Stimulated activated CD4-positive, alpha-beta T cell treated with anti-CD3 and anti-CD28 coated beads, Interleukin-1b, Interleukin-23, amount 100 ng/mL, for 48 hours (primary cell): ENCODE measurements at places on chromosomes 13 and 19.

- no peak for DNase-seq
These were observed 70.0 kb downstream of the ZNF568 start for GRCh38 chr19:36986131-36986530.

DNA sequence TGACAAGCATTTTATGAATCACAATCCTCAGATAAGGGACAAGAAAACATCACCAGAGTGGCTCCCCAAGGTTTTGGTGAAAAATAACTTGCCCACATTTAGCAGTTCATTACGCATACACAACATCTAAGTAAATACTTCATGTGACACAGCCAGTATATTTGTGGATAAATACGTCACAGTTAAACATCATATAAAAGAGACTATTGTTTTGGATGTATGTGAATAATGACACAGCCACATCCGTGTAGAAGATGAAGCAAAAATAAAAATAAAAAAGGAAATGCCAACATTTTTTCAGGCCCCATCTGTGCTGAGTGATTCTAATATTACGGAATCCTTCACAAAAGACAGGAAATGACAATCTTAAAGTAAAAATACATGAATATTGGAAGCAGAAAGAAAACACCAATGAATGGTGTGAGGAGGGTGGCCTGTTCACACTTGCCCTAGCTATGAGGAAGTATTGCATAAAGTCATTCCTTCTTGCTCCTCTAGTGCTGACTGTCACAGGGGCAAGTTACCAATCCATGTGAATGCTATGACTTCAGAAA lies 457.1 kb downstream of the KLF12 start:
- no peak for DNase-seq

DNA sequence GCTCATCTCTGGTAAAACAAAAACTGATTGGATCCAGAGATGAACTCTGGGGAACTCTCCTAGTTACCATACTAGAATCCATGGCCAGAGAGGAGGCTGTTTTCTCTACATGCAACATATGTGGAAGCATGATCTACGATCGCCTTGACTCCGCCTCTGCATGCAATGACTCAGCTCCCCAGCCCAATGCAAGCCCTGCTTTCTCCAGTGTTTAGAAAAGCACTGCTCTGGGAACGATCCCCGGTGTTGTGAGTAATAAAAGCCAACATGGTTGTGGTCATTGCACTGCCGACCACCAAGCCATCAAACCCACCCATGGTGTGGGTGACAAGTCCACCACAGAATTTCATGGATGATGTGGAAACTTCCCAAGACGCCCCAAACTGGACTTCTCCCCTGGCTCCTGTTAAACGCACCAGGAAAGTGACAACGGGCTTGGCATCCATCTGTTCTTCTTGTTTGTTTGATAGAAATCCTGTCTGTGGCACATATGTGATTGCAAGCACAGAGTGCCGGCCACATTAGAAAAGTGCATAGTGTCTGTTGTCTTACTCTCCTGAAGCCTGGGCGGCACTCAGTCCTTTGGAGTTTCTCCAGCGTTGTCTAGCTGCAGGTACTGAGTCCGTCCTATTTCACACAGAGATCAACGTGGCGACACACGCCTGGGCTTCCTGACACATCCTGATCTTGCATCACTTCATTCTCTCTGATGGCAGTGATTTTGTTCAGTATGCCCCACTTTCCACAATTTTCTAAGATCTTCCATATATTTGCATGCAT lies 36.4 kb upstream of the VSTM2B start:
- no peak for DNase-seq

- DNase-seq = no peak
These were observed 65.0 kb downstream of the COG3 start for GRCh38 chr13:45529758-45530157.

GRCh38 chr19:42152910-42153671 lies 20.8 kb upstream of the POU2F2 start:
- DNase-seq = no peak

GRCh38 chr13:23567906-23568460 lies 2.2 kb upstream of the TNFRSF19 start:
- no peak for DNase-seq

- no peak for DNase-seq
These were observed 1.3 kb upstream of the GNG7 start for GRCh38 chr19:2703691-2704216.

DNA sequence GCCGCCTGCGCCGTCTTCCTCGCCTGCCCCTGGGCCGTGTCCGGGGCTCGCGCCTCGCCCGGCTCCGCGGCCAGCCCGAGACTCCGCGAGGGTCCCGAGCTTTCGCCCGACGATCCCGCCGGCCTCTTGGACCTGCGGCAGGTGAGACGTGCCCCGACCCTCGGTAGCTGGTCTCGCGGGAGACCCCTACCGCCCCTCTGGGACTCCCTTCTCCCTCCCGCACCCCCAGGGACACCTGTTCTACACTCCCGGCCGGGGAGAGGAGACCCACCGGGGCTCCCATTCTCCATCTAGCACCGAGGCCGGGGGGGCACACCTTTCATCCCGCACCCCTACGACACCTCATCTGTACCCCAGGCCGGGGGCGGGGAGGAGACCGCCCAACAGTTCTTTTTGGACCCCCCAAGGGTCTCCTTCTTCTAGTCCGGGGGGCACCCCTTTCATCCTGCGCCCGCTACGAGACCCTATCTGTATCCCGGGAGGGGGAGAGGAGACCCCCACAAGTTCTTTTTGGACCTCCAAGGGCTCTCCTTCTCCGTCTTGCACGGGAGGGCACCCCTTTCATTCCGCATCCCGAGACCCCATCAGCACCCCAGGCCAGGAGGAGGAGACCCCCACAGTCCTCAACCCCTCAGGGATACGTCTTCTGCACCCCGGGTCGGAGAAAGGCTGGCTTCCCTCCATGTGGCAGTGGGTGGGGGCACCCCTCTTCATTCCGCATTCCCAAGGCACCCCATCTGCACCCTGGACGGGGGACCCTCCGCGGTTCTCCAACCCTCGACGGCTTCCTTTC lies 533 bp downstream of the TNFSF9 start:
- no peak for DNase-seq

DNA sequence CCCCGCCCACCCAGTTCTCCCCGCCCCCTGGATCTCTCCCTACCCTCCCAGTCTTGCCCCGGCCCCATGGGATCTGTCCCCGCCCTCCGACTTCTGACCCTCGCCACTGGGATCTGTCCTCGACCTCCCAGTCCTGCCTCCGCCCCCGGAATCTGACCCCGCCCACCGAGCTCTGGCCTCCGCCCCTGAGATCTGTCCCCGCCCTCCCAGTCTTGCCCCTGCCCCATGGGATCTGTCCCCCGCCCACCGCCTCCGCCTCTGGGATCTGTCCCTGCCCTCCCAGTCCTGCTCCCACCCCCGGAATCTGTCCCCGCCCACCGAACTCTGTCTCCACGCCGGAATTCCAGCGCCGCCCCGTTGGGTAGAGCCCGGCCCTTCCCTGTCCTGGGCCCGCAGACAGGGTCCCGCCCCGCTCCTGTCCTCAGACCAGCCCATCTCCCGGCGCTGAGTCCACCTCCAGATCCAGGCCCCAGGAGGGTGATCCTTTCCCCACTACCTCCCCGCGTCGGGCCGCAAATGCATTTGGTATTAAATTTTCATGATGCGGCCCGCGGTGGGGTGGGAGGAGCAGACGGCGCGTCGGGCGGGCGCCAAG lies 1.5 kb upstream of the SLC17A7 start:
- DNase-seq = peak; percentile 69
